ENCODE measurements at places on chromosomes 5 and 9. TPM values are rescaled to one million over a fixed set of nuclear protein-coding genes. Genes with fewer than 3 reads are reported as not detected.

Gene FAM151B
- 7.3 TPM for total RNA-seq

DNA sequence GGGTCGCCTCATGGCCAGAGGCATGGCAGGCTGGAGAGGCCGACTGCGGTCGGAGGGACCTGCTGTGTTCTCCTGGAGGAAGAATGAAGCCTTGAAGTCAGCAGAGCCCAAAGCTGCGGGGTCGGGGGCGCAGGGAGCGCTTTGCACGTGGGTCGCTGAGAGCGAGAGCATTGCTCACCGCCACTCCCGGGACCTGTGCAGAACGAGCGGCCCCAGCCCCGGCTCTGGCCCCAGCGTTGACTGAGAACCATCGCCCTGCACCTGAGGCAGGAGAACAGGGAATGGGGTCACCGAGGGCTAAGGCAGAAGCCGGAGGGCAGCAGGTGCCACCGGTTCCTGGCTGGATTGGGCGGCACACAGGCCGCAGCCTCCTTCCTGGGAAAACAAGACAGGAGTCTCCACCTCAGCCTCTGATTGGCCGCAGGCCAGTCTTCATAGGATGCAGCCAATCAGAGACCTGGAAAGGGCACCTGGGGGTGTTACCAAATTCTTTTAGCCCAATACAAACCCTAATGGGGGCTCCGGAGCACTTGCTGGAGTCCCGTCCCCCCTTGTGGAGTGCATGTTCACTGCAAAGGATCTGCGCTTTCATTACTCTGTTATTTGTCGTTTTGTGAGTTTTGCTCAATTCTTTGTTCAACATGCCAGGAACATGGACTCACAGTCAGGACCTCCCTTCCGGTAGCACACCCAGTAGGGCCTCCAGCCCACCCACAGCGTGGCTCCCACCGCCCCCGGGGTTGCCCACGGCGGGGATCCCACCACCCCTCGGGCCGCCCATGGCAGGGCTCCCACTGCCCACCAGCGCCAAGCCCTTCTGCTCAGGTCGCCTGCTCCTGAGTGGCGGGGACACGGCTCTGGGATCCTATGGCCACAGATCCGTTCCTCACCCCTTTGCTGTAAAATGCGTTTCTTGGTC, 24.7 kb upstream of the SLC6A19 start:
- no peak for DNase-seq

Gene F12
- total RNA-seq: 2.9 TPM

- no peak for DNase-seq
Observed at GRCh38 chr5:120600639-120601038, 136.5 kb downstream of the PRR16 start.

Gene MFAP3
- total RNA-seq: 43.0 TPM

DNA sequence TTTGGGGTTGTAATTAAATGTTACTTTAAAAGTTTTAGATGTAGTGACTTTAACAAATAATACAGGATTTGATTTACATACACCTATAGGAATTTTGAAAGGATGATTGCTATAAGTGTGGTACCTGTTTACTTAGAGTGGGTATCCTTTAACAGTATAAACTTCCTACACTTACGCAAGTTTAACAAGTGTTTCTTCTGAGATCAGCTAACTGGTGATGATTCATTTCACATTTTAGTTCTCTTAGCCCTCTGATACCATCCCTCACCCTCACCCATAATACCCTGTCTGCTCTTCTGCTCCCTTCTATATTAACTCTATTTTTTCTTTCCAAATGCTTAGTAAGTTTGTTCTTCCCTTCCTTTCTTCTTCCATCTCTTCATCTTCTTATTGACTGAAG, 197.9 kb downstream of the GDNF start:
- DNase-seq: no peak

DNA sequence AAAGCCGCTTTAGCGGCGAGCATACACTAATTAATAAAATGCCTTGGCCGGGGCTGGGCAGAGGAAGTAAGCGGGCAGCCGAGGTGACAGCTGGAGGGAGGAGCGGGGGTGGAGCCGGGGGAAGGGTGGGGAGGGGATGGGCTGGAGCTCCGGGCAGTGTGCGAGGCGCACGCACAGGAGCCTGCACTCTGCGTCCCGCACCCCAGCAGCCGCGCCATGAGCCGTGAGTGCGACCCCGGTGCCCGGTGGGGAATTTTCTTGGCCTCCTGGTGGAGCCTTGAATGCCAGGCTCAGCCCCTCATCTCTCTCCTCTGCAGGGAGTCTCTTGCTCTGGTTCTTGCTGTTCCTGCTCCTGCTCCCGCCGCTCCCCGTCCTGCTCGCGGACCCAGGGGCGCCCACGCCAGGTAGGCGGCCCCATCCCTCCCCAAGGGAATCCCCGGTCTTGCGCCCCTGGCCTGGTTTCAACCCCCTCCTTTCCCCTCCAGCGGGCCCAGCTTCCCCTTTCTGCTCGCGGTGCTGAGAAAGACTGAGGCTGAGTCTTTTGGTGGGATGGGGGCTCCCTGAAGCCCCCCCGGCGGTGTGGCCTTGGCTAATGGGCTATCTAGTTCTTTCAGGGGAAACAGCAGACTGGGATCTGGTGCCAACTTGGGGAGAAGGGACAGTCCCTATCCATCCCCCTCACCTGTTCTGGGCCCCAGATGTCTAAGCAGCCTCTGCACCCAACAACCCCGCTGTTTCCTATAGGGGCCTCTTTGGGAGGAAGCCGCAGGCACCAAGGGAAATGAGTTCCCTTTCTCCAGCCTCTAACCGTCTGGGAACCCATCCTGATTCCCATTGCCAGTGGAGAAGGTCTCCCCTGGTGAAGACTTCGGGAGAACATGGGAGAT, at the start of gene PTGS1:
Gene PTGS1, plus strand, starts transcription at position 156 of the 887 bp plus-strand sequence. Its CDS starts 61 bp downstream, at position 217.
- DNase-seq: no peak

DNA sequence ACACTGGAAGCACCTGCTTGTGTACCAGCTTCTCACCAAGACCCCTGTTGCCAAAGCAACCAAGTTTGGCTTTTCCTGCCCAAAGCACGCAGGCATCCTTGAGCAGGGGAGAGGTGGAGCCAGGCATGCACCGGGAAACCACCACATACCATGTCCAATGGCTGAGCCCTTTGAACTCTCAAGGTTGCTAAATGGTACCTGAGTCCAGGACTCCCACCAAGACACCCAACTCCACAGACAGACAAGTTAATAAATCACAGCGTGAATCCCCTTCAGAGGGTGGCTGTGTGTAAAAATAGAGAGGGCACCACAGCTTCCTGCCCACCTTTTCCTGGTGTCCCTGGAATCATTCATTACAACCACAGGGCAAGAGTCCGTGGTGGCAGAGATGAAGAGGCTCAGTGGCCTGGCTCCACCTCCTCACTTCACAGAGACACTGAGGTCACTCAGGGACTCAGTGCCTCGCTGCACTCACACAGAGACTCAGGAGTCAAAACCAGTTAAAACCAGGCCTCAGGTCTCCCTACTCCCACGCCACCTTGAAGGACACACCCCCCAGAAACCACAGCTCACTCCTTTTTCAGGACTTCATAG, 143.7 kb downstream of the C5orf15 start:
- DNase-seq: no peak

DNA sequence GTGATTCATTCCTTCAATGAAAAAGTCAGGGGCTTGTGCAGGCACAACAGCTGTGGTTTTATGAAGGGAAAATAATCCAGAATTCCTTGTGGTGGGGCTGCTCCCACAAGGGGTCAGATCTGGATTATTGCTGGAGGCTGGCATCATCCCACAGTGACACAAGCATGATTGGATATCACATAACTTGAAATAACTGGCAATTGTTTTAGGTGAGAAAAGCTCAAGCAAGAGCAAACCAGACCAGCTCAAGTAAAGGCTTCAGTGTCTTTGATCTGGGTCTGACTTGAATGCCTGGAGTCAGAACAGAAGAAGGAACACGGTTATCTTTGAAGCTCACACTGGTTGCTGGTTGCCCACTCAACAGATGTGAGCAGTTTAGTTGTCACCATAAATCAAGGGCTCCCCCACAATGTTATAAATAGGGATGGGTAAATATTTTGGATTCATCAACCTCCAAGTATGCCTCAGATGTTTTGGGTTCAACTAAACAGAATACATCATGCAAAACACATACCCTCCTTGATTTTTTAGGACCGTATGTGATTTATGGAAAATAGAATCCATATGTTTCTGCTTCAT, 3.1 kb upstream of the ZNF474 start:
- no peak for DNase-seq

- no peak for DNase-seq
Observed at GRCh38 chr5:68734781-68735180, 359.0 kb upstream of the SLC30A5 start.

DNA sequence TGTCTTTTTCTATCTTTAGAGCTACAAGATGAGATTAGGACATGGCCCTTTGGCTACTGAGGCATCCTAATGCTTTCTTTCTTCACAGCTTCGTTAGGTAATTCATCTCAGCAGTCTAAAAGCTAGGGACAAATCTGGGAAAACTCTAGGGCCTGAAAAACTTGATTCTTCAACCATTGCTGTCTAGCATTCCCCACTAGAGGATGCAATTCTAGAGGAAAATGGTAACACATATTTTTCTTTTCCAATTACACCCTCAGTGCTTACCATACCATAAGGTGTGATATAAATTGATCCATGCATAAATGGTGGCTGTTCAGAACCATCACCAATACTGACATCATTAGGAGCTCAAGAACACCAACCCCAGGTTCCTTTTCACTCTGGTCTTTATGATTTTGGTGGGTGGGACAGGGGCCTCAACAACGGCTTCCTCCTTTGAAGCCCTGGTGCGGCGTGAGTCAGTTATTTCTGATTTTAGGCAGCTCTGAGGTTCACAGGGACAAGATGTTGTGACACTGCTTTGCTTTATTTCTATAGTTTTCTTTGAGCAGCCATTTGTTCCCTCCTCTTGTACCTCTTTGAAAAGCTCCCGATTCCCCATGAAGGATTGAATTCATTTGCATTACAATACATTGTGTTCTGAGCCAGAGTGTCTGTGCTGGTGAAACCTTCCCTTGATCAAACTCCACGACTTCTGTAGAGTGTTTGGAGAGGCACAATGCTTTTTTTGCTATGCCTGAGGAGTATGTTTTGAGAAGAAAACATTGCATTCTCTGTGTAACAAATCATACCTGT, 526.0 kb upstream of the TRPC7 start:
- no peak for DNase-seq

DNA sequence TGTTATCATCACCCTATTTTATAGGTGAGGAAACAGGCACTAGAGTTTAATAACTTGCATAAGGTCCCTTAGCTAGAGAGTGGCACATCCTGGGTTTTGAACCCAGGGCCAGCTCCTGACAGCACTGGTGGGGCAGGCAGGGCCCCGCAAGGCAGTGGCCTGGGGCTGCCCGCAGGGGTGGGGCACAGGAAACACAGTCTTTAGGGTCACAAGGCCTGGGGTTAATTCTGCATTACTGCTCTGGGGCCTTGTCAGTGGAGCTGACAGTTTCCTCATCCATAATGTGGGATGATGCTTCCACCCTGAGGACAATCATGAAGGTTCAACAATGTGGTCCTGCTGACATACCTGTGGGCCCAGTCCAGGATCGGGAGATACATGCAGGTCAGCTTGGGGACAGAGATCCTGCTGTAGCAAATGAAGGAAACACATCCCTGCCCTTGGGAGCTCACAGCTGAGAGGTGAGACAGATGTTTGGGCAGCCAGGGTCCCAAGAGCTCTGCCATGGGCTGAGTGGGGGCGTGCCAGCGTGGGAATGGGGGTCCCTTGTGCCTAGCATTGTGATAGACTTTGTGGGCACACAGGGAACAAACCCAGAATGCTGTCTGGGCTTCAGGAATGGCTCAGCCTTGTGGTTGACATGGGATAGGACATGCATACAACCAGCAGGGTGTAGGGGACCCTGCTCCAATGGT, 14.7 kb downstream of the FGF18 start:
- no peak for DNase-seq

- no peak for DNase-seq
Observed at GRCh38 chr5:126280846-126281245, 142.4 kb upstream of the GRAMD2B start.

Gene GPR150
- total RNA-seq: 1.4 TPM

Gene SLC6A7
- 0.15 TPM for total RNA-seq

- DNase-seq: no peak
Observed at GRCh38 chr5:9497347-9497746, 48.5 kb downstream of the SEMA5A start.

Gene SV2C
- total RNA-seq: 0.32 TPM

DNA sequence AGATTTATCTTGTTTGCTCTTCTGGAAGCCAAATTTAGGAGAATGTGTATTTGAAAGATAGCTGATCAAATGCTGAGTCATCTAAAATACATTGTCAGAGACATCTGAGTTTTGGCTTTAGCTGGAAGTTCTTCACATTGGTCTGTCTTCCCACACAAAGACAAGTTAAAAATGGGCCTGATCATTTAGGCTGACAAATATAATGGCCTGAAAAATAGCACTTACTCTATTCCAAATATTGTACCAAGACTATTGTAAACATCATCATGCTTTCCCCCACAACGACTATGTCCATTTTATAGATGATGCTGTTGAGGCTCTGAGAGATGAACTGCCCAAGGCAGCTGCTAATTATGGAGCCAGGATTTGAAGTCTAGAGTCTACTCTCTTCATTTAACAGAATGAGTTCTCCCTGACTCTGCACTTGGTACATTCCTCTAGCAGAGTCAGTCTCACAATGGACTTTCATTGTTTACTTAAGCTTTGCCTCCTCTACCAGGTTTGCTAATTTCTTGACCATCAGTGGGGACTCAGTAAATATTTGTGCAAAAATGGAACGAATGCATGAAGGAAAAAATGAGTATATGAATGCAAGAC, 619.4 kb upstream of the KLF4 start:
- no peak for DNase-seq

Gene PLPPR1
- total RNA-seq: 2.2 TPM

Gene HTR4
- 0.15 TPM for total RNA-seq

- DNase-seq: no peak
Observed at GRCh38 chr5:38867416-38867815, 21.6 kb downstream of the OSMR start.

Gene ATP6V1G1
- total RNA-seq: 151 TPM

DNA sequence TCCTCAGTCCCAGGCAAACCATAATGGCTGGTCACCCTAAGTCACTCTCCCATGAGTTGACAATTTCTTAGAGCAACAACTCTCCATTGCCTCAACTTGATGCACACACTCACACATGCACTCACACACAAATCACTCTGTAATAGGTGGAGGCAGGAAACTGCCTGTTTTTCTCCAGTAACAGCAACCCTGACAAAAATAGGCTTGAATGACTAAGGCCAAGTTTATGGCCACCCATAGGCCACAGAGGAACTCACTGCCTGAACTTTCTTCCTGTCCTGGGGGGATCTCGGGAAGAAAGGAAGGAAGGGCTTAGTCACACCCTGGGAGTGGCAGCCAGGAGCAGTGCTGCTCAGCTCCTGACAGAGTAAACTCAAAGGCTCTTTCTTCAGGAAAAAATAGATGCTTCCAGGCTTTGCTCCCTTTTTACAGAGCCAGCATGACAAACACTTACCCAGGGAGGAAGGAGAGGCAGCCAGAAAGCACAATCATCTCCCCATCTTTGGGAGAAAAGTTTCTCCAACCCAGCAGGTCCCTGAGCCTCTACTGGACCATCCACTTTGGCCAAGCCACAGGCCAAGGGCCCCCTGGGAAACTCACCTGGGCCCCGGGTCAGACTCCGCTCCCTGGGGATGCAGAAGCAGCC, 368 bp downstream of the SH3TC2 start:
- no peak for DNase-seq

Gene PCDHB10
- total RNA-seq: 4.8 TPM

Measured in breast epithelium (tissue), 4 donors.